ENCODE measurements at places on chromosomes 16 and 17.

GRCh38 chr17:80441133-80441578 lies 26.2 kb downstream of the ENDOV start:
- DNase-seq: no peak

- DNase-seq: no peak
Observed at GRCh38 chr16:84563786-84564420, 54.0 kb downstream of the COTL1 start.

DNA sequence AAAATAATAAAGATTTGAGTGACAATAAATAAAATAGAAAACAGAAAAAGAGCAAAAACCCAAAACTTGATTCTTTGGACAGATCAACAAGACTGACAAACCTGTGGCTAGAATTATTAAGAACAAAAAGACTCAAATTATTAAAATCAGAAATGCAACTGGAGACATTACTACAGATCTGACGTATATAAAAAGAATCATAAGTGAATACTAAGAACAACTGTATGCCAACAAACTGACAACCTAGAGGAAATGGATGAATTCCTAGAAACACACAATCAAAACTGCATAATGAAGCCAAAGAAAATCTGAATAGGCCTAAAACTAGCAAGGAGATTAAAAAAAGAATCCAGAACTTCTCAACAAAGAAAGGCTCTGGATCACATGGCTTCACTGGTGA lies 47.4 kb downstream of the NETO2 start:
- no peak for DNase-seq

GRCh38 chr17:31629696-31630470 lies 229.2 kb downstream of the COPRS start:
- no peak for DNase-seq

DNA sequence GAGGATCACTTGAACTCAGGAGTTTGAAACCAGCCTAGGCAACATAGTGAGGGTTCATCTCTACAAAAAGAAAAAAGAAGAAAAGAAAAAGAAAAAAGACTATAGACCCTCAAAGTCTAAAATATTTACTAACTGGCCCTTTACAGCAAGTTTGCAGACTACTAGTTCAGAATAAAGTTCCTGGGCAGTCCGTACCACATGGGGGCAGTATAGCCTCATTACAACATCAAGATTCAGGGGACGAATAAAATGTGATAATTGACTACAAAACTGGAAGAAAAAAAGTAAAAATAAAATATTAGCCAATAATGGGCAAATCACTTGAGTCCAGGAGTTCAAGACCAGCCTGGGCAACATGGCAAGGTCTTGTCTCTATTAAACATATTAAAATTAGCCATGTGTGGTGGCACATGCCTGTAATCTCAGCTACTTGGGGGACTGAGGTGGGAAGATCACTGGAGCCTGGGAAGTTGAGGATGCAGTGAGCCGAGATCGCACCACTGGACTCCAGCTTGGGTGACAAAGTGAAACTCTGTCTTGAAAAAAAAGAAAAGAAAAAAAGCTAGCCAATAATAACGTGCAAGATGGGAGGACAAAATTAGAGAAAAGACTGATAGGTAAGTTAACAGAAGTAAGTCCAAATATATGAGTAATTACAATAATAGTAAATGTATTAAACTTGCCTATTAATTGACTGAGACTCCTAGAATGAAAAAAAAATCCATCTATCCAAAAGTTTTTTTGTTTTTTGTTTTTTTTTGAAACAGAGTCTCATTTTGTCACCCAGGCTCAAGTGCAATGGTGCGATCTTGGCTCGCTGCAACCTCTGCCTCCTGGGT lies 129.4 kb upstream of the SEC14L1 start:
- DNase-seq: no peak

- no peak for DNase-seq
Observed at GRCh38 chr17:50171371-50172071, 5.7 kb downstream of the SGCA start.

DNA sequence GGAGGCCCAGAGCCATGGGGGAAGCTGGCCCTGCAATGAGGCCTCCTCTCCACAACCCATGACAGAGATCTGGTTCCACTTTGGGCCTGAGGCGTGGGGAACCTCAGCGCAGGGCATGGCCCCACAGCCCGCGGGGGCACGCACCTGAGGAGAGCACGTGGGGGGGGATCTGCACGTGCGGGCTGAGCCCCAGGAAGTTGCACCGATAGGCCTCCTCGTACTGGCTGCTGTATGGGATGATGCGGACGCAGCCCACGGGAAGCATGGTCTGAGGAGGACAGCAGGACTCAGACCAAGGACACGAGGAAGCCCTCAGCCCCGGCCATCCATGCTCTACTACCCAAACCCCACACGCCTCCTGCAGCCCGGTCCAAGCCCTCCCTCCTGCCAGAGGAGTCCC lies 10.1 kb upstream of the PLD6 start:
- DNase-seq: no peak

DNA sequence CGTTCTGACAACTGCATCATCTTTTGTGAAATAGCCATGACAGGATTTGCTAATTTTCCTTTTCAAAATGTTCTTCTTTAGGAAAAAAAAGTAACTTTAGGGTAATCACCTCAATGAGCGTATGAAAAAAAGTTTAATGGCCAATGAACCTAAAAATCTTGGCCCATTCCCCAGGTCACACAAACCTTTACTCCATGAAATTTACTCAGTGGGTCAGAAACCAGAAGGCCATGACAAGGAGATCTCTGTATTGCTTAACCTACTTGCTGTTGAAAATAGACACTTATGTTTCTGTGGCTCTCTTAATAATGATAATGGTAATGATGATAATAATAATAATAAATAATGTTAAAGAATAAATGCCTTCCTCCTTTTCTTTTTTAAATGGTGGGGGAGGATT lies 180.8 kb upstream of the IRX3 start:
- no peak for DNase-seq

DNA sequence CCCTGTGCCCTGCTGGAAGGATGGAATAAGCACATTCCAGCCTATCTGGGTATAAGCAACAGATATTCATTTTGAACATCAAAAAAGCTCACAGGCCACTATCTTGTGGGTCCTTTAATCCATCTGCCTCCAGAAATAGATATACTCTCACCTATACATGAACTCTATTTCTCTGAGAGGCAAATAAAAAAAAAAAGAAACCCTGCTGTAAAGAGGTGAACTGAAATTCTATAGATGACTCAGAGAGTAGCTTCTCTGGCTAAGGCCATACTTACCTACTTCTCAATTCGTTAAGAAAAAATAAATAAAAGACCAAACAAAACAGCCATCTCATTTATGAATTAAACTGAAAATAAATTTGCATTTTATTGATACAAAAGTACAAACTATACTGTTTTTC lies 86.3 kb downstream of the DYNLRB2 start:
- DNase-seq: no peak

DNA sequence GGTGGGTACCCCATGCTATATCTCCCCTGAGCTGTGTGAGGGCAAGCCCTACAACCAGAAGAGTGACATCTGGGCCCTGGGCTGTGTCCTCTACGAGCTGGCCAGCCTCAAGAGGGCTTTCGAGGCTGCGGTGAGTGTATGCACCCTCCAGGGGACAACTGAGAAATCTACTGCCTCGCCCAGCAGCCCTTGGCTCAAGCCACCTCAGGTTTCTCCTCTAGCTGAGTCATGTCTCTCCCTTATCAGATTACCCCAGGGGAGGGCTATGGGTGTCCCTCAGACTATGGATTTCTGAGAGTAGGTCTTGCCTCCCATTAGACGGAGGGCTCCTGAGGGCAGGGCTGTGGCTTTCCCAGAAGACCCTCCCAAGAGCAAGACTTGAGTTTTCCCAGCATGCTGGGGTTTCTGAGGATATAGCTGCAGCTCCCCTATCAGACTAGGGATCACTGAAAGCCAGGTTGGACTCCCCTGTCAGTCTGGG lies 6.7 kb downstream of the NEK8 start:
- no peak for DNase-seq

- DNase-seq: no peak
Observed at GRCh38 chr17:32586666-32587065, 99.9 kb downstream of the CDK5R1 start.

GRCh38 chr17:56972111-56972730 lies 5.7 kb upstream of the SCPEP1 start:
- no peak for DNase-seq

- no peak for DNase-seq
Observed at GRCh38 chr16:62755938-62756337, 719.7 kb upstream of the CDH8 start.

GRCh38 chr16:66020642-66021041 lies 345.8 kb upstream of the CDH5 start:
- no peak for DNase-seq

- DNase-seq: no peak
Observed at GRCh38 chr17:37530420-37530819, 40.7 kb downstream of the DUSP14 start.

DNA sequence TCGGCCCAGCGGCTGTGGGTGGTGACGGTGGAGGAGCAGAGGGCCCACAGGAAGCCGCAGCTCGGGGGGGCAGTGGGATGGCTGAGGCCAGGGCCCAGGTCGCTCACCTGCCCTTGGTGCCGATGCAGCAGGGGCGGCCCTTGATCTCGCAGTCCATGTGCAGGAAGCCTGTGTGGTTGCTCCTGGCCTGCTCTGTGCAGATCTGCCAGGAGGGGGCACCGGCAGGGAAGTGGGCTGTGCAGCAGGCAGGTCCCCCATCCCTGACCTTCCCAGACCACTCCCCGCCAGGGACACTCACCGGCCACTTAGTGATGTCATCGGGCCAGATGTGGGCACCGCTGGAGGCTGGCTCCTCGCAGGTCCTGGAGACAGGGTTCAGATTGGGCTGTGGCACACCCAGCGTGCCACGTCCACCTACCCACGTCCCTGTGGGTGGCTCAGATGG lies 6.2 kb downstream of the AANAT start:
- DNase-seq: no peak

DNA sequence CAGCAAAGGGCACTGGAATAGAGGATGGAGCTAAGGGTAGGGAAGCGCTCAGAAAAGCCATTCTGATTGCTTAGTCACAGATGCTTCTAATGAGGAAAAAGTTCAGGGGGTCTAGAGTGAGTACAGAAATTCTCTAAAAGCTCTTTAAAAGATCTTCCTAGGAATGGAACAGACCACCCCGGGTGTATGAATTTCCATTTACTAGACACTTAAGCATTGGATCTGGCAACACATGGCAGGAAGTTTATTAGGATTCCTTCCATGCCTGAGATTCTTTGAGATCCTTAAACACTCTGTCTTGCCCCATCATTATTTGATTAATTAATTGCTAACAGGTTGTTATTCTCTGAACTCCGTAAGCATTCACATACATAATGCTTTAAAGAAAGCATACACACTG lies 8.5 kb downstream of the KRTAP9-7 start:
- DNase-seq: no peak

DNA sequence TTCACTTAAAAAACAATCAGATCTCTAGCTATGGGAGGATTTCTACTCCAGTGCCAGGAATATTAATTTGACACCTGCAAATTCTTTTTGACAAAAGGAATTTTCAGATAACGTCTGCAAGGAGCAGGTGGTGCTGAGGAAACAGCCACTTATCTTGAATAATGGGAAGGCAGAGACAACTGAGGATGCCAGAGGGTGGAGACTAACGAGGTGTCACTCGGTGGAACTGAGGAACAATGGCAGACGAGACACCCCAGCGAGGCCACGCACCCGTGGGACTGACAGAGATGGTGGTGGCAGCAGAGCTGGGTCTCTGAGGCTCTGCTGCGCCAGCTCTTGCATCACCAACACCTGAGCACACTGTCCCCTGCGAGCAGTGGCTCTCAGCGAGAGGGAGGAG lies 42.2 kb downstream of the VAC14 start:
- no peak for DNase-seq

DNA sequence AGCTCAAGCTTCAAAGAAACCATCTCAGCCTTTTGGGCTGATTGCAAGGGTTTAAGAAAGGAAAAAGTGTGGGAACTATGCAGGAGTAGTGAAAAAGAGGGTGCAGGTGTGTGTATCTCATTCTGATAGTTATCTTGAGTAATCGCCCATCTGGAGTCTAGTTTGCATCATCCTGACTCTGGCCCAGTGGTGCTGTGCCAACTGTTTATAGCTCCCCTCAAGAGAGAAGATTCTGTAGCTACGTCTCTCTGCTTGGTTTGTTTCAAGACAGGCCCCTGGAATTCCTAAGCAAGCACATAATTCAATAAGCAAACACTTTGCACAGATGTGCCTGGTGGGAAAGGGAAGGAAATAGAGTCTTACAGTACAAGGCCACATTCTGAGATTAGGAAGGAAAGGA lies 144.4 kb downstream of the HAPSTR1 start:
- DNase-seq: no peak

GRCh38 chr17:39628655-39629493 lies 2.1 kb downstream of the PPP1R1B start:
- DNase-seq: no peak

DNA sequence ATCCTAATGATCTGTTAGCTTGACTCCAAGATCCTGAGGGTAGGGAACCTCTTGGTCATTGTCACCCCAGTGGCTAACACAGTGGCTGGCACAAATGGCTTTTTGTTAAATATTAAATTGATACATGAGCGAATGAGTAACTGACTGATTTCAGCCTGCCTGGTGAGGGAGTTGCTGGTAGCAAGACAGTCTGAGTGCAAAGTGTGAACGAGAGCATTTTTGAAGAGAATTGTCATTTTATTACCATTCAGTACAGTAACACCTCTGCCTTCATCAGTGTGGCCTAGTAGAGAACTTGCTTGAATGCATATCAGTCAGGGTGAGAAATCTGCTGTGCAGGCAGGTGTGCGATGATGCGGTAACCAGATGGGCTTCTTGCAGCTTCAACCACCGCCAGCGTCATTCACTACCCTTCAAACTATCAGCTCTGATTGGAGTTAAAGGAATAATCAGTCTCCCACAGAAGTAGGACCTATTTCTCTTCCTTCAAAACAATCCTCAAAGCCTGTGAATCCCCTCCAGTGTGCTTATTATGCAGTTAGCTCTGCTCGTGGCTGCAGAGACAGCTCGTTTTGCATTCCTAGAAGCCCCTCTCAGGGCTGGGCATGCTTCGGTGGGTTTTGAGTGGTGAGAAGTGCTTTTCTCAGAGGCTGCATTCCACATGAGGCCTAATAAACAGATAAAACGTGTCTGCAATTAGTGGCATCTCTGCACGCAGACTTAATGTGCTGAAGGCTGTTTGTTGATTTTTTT lies 29.0 kb downstream of the HEXIM2 start:
- DNase-seq: no peak

GRCh38 chr16:24555346-24555872 lies 16.0 kb downstream of the RBBP6 start:
- no peak for DNase-seq

GRCh38 chr17:78357177-78357586 lies 2.7 kb downstream of the SOCS3 start:
- DNase-seq: no peak
